GF-D8 (cell line): ENCODE measurements at places on chromosomes 2 and 18.
A peak's percentile ranks its signal among the peaks of the same experiment; 100 is the strongest.

GRCh38 chr2:101972621-101973434 is 18.9 kb upstream of the IL1R2 start:
- peak; percentile 58 for DNase-seq

DNA sequence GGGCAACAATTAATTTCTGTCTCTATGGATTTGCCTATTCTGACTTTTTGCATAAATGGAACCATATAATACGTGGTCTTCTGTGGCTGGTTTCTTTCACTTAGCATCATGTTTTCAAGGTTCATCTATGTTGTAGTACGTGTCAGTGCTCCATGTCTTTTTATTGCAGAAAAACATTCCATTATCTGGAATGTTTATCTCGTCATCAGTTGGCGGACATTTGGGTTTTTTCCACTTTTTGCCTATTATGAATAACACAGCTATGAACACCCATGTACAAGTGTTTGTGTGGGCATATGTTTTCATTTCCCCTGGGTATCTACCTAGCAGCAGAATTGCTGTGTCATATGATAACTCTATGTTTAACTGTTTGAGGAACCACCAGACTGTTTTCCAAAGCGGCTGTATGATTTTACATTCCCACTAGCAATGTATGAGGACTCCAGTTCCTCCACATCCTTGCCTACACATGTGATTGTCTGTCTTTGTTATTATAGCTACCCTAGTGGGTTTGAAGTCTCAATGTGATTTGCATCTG is 49.9 kb downstream of the MYO7B start:
- DNase-seq = no peak

DNA sequence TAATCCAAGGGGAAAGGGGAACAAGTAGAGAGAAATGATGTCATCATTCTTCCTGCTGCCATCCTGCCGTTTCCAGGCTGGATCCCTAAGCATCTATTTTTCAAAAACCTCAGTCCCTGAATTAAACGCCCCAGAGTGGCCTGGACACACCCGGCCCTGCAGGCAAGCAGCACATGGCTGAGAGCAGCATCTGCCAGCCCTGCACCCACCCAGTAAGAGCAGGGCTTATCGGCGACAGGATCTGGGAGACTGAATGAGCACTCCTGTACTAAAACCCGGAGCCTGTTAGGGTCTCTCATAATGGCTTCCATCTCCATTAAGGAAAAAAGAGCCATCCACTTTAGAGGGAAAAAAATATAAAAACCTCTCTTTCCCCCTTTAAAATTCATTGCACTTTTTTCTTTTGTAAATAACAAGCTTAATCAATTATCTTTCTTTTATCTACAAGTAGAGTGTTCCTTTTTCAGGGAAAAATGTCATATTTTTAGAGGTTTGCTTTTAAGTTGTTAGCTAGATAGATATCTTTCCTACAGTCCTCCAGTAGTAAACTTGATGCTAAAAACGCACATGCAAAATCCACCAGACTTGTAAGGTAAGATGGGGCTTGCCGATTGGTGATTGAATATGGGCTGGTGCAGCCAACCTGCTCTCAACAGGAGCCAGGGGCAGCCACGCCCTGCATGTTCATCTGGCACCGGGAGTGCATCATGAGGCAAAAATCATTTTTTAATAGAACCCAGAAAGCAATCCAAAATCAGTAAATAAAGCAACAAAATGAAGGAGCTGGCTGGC is 457.8 kb downstream of the EIPR1 start:
- no peak for DNase-seq

DNA sequence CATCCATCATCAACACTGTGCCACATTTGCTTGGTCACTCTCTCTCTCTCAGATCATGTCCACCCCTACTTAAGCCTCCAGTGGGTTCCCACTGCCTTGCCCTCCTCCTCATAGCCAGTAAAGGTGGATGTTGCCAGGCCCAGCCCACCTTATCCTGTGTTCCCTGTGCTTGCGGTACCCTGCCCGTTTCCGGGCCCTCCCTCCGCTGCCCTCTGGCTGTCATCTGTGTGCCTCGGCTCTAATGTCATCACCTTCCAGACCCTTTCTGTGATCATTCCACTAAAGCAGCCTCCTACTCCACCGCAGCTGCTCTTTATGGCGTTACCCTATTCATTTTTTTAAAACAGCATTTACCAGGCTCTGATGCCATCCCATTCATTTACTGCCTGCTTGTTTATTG is 305.7 kb upstream of the SKOR2 start:
- no peak for DNase-seq

GRCh38 chr2:113847144-113847543 is 42.7 kb upstream of the ACTR3 start:
- DNase-seq = no peak

- no peak for DNase-seq
Observed at GRCh38 chr2:234095301-234095700, 44.8 kb downstream of the SPP2 start.

DNA sequence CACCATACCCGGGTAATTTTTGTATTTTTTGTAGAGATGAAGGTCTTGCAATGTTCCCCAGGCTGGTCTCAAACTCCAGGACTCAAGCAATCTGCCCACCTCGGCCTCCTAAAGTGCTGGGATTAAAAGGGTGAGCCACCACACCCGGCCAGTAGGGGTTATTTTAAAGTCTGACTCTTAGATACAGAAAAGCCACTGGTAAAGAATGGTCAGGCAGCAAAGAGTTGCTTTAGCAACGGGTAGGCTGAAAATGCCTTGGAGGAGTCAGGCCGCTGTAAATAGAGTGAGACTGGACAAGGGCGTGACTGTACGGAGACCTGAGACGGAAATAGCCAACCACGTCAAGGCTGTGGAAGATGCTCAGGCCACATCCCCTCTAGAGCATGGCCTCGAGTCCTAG is 54.2 kb downstream of the ACKR3 start:
- DNase-seq = no peak

DNA sequence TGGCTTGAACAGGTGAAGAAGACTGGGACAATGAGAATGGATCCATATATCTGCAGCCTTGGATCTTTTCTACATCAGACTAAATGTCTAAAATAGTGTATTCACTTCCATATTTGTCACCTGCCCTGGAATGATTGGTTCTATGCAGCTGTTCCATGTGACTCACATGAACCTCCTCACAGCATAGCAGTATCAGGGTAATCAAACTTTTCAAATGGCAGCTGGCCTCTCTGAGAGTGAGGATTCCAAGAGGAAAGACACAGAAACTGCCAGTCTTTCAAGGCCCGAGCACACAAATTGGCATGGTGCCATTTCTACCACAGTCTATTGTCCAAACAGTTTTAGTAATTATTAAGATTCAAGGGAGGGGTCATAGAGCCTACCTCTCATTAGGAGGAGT is 859.3 kb downstream of the BCL11A start:
- no peak for DNase-seq

GRCh38 chr2:104416339-104417000 is 437.4 kb upstream of the POU3F3 start:
- no peak for DNase-seq

DNA sequence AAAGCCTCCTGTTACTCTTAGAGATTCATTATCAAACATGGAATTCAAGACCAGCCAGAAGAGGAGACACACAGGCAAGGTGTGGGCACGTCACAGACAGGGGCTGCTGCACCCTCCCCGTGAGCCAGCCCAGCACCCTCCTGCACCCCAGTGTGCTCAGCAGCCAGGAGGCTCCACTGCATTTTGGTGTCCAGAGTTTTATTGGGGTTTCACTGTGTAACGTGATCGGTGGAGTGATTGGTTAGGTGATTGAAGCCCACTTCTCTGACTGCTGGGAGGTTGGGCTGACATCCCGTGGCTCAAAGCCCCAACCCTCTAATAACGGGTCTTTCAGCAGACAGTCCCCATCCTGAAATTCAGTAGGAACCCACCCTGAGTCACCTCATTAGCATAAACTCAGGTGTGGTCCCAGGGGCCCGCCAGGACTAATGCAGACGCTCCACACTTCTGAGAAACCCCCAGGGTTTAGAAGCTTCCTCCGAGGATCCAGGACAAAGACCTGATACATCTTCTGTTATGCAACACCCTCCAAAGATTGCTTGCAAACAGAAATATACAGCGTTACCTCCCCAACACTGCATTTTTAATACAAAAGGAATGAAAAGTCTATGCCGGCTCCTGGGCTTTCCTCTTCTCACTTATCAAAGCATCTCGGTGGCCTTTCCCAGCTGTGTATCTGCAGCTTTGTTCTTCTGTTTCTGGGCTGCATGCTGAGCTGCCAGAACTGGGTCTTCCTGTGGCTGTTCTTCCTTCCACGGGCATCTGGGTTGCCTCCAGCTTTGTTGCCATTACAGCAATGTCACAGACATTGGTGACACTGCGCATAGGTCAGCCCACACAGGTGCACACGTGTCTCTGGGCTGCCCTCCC is 43.7 kb upstream of the SNED1 start:
- DNase-seq = no peak

DNA sequence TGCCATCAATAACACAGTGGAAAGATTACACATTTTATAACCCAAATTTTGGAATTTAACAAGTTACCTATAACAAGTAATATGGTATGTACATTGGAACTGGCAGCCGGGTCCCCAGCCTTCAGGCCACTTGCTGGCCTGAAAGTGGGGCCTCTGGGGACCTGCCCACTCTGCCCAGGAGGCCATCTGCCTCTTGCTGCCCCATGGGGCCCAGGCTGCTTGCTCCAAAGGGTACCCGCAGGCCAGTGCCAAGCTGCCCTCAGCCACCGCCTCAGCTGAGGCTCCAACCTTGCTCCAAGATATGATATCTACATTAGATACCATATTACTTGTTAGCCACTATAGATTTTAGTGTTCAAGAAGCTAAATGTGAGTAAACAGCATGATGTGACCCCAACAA is 120.8 kb upstream of the TMEFF2 start:
- DNase-seq = no peak

DNA sequence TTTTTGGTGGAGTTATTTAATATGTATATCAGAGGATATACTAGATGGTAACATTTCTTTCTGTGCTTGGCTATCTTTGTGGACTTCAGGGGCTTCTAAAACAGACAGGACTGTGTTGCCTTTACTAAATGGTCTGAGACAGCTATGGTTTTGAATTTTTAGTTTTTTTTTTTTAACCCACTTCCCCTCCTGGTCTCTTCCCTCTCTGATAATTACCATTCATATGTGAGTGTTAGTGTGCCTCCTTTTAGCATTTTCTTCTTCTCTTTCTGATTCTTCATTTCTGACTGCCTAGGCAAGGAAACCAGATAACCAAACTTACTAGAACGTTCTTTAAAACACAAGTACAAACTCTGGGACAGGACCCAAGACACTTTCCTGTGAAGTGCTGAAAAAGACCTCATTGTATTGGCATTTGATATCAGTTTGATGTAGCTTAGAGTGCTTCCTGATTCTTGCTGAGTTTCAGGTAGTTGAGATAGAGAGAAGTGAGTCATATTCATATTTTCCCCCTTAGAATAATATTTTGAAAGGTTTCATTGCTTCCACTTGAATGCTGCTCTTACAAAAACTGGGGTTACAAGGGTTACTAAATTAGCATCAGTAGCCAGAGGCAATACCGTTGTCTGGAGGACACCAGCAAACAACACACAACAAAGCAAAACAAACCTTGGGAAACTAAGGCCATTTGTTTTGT is 52.7 kb downstream of the SMAD4 start:
- no peak for DNase-seq

DNA sequence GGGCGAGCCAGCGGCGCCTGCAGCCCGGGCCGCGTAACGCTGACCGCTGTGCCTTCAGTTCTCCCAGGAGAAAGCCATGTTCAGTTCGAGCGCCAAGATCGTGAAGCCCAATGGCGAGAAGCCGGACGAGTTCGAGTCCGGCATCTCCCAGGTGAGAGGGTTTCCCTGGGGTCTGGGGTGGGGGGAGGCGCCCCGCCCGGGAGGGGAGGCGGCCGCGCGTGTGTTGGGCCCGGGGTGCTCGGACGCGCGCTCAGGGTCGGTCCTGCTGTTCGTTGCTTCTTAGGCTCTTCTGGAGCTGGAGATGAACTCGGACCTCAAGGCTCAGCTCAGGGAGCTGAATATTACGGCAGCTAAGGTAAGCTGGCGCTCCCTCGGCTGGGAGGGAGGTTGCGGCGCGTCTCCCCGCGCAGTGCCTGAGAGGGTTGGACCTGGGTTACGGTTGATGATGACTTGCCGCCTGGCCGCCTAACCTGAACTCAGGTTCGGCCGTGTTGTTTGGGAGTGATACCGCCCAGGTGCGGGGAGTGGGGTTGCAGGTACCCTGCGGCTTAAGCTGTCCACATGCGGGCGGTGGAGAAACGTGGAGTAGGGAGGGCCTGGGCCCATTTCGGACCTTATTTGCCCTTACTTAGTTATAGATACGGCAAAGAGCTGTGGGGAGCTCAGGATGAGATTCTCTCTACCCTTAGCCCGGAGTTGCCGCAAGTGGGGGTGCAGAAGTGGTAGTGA is 638 bp downstream of the RPS7 start:
- DNase-seq = no peak

GRCh38 chr18:40048886-40049650 is 1906.0 kb upstream of the PIK3C3 start:
- no peak for DNase-seq

DNA sequence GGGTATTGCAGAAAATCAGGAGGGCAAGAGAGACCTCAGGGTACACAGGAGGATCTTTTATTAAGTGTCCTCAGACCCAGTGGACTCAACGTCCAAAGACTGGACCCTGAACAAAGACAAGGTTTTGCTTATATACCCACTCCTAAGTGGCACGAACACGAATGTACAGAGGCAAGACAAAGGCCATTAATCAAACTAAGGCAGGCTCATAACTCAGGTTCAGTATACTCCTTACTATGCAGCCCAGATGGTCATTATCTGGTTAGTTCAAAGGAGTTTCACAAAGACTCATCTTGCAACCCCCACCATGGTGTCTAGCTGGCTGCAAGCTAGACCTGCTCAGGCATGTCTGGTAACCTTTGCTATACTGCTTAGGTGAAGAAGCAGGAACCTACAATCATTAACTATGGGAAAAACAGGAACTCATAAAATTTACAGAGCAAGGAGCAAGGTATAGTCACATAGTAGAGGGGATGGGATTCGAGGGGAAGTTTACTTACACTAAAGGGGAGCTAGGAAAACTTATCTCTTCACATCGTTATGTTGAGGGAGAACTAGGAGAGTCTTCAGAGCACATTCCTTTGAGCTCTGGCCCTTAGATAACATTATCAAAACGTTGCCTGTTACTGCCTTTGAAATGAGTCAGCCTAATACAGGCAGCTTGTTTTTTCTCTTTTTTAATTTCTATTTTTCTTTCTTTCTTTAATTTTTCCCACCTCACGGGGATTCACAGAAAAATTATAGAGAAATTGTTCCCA is 33.9 kb downstream of the SLC4A3 start:
- DNase-seq = no peak

- DNase-seq = no peak
Observed at GRCh38 chr2:233819884-233820773, 34.2 kb downstream of the HJURP start.

GRCh38 chr2:231709636-231709980 is 1.3 kb downstream of the PTMA start:
- DNase-seq = no peak
